ENCODE measurements at places on chromosomes 16 and 17.

DNA sequence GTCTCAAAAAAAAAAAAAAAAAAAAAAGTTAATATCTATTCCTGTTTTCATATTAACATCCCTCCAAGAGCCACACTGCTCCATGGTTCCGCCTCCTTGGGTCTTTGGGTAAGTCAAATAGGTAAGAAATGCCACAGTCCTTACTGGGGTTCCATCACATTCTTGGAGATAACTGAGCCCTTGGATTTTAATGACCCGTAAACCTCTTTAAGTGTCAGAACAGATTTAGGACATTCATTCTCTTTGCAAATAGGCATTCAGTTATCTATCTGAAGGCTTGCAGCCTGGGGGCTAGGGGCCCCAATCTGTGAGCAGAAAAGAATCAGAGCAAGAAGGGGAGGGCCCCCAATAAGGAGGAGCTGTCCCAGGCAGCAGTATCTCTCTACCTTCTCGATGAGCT, 28.0 kb downstream of the MYH13 start:
- H3K4me3 ChIP-seq = no peak overlapping the region
- no peaks in the 10 kb centered on the region for H3K36me3 ChIP-seq
- no peak for DNase-seq
- no peak overlapping the region for H3K27ac ChIP-seq
- no peaks in the 10 kb centered on the region for H3K4me1 ChIP-seq
- H3K27me3 ChIP-seq = no peaks in the 10 kb centered on the region

- H3K27ac ChIP-seq = no peak overlapping the region
- DNase-seq = no peak
- no peaks in the 10 kb centered on the region for H3K27me3 ChIP-seq
- peaks cover 47% of the 10 kb centered on the region for H3K36me3 ChIP-seq
- no peak overlapping the region for H3K4me3 ChIP-seq
- H3K4me1 ChIP-seq = peaks cover 8% of the 10 kb centered on the region
Measured at GRCh38 chr17:7570351-7570750, 8.6 kb downstream of the SENP3 start.

DNA sequence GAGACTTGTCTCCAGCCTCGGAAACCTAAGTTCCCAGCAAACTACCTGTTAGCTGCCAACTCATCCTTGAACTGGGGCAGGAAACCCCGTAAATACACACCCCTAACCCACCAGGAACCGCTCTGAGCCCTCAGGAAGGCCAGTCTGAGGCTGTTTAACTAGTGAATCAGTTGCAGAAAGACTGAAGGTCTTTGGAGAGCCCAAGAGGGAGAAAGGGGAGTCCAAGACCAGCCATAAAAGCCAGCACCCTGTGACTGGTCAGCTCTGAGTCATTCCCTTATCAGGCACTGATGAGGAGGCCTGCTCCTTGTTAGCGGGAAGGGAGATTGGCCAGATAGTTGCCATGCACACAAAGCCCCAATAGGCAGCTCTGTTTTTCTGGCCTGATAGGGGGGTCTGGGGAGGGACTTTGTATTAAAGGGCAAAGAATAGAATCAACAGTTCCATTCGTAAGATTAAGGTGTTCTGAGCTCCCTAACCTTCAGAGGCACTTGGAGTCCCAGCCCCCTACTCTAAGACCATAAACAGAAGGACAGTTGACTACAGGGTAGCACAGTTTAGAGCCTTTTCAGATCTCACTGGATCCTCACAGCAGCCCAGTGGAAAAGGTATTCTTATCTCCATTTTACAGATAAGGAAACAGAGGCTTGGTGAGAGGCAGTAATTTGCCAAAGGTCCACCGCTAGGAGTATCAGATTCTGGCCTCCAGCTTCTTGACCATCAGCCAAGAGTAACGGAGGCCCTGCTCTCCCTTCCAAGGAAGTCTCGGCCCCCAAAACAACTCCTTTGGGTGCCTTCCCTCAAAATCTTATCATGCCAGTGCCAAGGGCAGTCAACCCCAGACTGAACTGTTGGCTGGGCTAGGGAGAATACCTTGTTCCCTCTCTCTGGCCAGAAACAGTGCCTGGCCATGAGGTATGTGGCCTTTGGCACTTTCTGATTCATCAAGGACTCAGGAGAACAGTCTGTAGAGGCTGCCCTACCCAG, 2.2 kb upstream of the KRT19 start:
- H3K4me1 ChIP-seq = no peaks in the 10 kb centered on the region
- no peaks in the 10 kb centered on the region for H3K36me3 ChIP-seq
- no peak overlapping the region for H3K4me3 ChIP-seq

DNA sequence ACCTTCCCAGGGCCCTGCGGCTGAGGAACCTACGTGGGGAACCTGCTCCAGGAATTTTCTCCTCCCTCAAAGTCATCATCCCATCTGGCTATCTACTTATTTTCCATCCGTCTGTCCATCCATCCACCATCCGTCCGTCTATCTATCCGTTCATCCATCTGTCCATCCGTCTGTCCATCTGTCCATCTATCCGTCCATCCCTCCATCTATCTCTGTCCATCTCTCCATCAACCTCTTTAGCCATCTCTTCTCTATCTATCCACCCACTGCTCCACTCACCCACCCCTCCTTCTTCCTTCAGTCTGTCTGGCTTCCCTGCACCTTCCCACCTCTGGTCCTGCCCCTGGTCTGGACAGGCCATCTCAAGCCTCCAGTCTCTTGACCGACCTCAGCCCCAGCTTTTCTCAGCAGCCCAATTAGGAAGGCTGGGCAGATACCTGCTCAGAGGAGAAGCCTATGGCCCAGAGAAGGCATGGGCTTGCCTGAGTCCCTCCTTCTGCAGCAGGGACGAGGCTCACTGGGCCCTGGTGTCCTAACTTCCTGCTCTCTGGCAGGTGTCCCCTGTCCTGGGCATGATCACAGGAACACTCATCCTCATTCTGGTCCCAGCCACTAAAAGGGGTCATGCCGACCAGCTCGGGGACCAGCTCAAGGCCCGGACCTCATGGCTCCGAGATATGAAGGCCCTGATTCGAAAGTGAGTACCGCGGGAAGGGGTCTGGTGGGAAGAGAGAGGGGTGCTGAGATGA, 23.0 kb downstream of the MYBBP1A start:
- H3K27ac ChIP-seq = peak overlapping the region; percentile 34
- no peaks in the 10 kb centered on the region for H3K27me3 ChIP-seq
- H3K4me3 ChIP-seq = no peak overlapping the region
- no peak for DNase-seq

DNA sequence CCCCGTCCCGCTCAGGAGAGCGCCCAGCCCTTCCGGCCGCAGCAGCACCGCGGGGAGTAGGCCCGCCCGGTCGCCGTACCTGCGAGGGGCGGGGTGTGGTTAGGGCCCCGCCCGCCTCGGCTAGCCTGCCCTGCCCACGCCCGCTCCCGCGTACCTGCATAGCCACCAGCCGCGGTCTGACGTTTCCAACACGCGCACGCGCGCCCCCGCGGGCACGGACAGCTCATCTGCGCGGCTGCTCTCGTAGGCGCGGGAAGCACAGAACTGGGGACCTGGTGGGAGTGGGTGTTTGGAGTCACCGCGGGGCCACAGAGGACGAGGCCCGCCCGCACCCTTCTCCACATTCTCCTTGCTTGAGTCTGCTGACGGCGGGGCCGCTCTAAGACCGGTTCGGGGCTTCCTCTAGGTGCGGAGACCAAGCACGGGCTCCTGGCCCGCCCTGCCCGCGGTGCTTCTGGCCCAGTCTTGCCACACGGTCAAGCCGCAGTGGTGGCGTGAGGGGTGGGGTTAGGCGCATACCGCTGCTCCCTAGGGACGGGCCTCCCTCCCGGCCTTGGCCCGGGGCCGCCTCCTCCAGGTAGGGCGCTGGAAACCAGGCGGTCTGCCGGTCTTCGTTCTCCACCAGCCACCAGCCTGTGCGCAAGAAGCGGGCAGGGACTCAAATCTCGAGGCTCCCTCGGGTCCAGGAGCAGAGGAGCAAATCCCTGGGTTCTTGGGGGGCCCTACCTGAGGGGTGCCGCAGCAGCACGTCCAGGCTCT, 1.8 kb downstream of the NOXO1 start:
- peaks cover 46% of the 10 kb centered on the region for H3K27me3 ChIP-seq
- H3K27ac ChIP-seq = no peak overlapping the region
- H3K4me1 ChIP-seq = no peaks in the 10 kb centered on the region
- peaks cover 30% of the 10 kb centered on the region for H3K36me3 ChIP-seq
- no peak for DNase-seq

DNA sequence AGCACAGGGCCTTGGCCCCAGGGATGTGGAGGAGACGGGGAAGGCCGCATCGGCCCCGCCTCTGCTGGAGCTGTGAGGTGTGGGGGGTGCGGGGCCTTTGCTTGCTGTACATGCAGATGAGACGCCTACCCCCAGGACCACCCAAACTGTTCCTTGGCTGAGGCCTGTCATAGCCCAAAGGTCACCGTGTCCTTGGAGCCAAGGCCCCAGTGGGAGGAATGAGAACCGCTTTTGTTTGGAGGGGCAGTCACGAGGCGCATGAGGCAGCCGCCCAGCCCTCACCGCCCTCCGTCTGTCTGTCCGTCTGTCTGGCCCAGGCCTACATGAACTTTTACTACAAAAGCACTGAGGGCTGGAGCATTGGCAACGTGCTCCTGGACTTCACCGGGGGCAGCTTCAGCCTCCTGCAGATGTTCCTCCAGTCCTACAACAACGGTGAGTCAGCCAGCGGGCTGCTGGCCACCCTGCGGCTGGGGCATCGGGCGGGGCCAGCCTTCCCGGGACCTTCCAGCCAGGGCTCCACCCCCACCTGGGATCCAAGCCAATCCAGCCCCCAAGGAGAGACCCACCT, 8.8 kb downstream of the TAX1BP3 start:
- peaks cover 10% of the 10 kb centered on the region for H3K36me3 ChIP-seq
- no peak overlapping the region for H3K4me3 ChIP-seq
- H3K27me3 ChIP-seq = no peaks in the 10 kb centered on the region
- peak overlapping the region; percentile 65 for H3K27ac ChIP-seq
- no peaks in the 10 kb centered on the region for H3K4me1 ChIP-seq

DNA sequence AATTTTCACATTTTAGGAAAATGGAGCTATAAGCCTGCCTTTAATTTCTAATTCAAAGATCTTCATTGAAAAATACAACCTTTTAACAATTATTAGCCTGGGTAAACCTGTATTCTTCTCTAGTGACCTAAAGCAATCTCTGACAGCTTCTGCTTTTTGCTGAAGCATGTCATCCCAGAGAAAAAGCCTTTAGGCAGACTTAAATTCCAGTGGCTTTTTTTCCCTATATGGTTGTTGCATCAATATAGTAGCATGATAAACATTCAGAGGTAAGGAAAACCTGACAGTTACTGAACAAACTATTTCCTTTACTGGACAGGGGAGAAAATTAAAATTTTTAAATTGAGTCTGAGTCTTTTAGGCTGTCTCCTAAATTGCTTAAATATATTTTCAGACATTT, 7.8 kb upstream of the EVI2A start:
- peaks cover 6% of the 10 kb centered on the region for H3K36me3 ChIP-seq
- H3K4me1 ChIP-seq = no peaks in the 10 kb centered on the region
- no peak overlapping the region for H3K27ac ChIP-seq
- H3K27me3 ChIP-seq = no peaks in the 10 kb centered on the region
- no peak overlapping the region for H3K4me3 ChIP-seq

- no peaks in the 10 kb centered on the region for H3K4me1 ChIP-seq
- H3K27ac ChIP-seq = no peak overlapping the region
- H3K4me3 ChIP-seq = no peak overlapping the region
- no peaks in the 10 kb centered on the region for H3K27me3 ChIP-seq
Measured at GRCh38 chr16:51440131-51440889, 289.2 kb upstream of the SALL1 start.

DNA sequence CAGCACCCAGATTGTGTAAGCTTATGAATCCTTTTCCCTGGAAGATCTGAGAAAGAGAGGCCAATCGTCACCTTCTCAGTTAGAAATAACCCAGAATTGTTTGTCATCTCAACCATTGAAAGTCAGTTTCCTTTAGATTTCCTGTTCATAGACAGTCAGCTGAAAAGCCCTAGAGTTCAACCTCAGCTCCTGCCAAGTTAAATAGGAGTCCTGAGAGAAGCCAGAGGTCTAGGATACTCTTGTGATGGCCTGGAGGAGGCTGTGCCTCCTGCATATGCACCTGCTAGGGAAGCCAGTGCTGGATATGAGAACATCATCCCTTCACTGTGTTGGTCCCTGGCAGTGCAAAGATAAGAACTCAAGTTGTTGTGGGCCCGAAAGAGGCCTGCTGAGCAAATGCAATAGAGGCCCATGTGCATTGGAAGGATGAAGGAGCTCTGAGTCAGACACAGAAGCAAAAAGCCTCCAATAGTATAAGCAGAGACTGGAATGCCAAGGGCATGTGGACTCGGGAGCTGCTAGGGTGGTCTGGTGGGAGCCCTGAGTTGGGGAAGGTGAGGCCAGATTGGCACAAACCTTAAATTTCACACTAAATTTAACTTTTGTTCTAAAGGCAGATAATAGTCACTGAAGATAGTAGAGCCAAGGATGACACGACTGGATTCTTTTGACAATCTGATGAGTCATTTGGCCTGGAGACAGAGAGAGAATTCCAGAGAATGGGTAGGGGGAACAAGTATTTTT, 520.9 kb upstream of the CDH5 start:
- no peak for DNase-seq
- no peak overlapping the region for H3K4me3 ChIP-seq
- no peaks in the 10 kb centered on the region for H3K36me3 ChIP-seq
- H3K27ac ChIP-seq = no peak overlapping the region
- no peaks in the 10 kb centered on the region for H3K27me3 ChIP-seq
- H3K4me1 ChIP-seq = no peaks in the 10 kb centered on the region

DNA sequence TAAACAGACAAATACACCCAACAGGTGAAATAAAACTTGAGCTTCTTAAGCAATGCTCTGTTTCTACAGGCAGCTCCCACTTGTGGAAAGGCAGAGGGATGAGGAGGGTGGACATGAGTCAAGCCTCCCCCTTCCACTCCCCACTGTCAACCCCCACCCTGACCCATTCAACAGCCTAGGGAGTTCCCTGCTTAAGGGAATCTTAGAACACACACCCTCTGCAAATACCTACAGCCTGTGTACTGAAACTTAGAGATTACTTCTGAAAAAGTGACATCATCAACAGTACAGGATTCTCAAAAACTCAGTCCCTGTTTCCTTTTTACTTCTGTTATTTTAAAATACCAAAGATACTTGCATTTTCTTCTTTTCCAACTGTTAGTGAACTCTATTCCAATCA, 345.4 kb downstream of the SOX9 start:
- H3K27ac ChIP-seq = no peak overlapping the region
- H3K36me3 ChIP-seq = no peaks in the 10 kb centered on the region
- H3K27me3 ChIP-seq = no peaks in the 10 kb centered on the region
- DNase-seq = no peak
- H3K4me3 ChIP-seq = no peak overlapping the region

DNA sequence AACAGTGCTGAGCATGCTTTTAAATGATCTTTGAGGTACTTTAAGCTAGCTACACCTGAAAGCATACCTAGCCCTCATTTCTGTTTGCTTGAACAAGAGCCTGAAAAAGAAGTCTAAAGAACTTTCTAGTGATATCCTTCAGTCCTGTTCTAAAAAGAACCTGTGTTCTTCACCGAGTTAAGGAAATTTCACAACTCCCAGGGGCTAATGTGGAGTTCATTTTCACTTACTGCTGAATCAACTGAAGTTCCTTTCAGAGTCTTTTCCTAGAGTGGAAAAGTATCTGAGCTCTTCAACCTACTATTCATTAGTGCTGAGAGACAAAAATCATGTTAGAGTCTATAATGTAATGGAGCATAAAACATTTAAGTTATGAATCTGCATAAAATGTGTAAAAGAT, 66.9 kb downstream of the CHD9 start:
- H3K27ac ChIP-seq = no peak overlapping the region
- no peaks in the 10 kb centered on the region for H3K27me3 ChIP-seq
- no peaks in the 10 kb centered on the region for H3K4me1 ChIP-seq
- peak; percentile 43 for DNase-seq

All from lung (tissue), 17 donors.